Muscle of back (tissue), 13 donors: ENCODE measurements at places on chromosomes 3 and 15. TPM values are rescaled to one million over a fixed set of nuclear protein-coding genes. Genes with fewer than 3 reads are reported as not detected.

- peak; percentile 53 for DNase-seq
These were observed 27.9 kb downstream of the TP53BP1 start for GRCh38 chr15:43465100-43465499.

DNA sequence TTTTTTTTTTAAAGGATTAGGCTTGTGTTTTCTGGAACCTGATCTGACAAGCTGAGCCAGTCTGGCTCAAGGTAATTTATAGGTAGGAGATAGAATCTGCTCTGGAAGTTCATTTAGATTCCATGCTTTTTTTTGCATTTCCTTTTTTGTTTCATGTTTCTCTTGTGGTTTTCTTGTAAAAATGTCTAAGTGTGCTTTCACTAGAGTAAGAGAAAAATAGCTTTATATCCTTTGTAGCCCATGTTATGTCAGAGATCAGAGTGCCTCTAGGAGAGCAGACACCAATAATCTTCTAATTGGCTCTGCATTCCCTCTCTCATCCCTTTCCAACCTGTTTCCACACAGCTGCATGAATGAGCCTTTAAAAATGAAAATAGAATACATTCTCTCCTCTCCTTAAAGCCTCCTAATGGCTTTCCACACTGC lies 389.8 kb upstream of the KCNMB2 start:
- peak; percentile 59 for DNase-seq

GRCh38 chr3:60707452-60708020 lies 543.7 kb downstream of the FHIT start:
- DNase-seq: no peak

DNA sequence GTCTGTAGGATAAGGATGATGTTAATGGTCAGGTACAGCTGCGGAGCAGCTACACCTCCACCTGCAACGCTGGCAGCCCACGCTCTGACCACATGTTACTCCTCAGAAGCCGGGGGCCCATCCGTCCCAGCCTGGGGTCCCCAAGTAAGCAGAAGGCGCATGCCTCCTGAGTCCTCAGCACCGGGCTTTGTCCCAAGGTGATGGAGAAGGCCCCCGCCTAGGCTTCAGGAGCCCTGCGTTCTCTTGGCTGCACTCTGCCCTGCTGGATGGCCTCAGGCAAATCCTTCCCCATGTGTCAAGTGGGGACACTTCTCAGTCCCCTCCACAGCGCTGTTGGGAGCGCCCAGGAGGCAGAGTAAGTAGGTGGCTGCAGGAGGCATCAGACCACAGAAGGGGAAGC lies 14.4 kb downstream of the STRA6 start:
- no peak for DNase-seq

DNA sequence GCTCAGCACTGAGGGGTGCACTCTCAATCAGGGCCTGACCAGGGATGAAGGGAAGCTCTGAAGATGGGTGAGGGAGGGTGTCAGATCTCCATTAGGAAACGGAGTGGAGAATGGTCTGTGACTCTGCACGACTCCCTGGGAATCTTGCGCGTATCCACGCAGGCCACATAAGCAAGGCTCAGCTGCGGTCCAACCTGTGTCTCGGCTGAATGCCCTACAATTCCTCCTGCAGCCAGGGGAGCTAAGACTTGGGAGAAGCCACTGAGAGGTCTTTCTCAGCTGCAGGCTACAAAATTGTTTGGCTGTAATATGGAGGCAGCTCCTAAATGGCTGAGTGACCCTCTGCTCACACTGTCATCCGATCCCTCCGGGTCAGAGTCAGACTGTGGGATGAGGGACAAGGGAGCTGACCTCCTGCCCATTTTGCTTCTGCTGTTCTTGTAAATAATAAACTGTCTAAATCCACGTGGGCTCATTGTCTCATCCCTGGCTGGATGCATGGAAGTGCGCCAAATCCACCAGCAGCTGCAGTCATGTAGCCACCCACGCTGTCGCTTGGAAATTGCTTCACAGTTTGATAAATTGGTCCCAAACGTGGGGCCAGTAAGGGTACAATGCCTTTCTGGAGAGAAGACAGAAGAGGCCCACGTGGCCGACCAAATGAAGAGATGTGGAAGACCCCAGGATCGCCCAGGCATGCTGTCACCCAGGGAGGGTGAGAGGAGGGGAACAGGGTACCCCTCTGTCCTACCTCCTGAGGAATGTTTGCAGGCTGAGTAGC lies 30.5 kb downstream of the ALS2CL start:
- peak; percentile 92 for DNase-seq

DNA sequence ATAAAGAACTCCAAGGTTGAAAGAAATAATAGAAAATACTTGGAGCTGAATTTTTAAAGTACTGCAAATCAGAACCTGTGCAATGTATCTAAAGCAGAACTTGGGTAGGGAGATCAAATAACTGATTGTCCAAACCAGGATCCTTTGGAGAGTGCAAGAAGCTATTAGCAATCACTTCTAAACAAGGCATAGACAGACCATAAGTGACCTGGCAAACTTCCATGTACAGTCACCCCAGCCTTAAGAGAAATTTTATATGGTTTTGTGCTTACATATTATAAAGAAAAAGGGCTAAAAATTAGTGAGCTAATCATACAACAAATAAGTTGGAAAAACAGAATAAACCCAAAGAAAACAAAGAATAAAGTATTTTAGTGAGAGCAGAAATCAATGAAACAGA lies 35.2 kb downstream of the ETV5 start:
- DNase-seq: no peak

DNA sequence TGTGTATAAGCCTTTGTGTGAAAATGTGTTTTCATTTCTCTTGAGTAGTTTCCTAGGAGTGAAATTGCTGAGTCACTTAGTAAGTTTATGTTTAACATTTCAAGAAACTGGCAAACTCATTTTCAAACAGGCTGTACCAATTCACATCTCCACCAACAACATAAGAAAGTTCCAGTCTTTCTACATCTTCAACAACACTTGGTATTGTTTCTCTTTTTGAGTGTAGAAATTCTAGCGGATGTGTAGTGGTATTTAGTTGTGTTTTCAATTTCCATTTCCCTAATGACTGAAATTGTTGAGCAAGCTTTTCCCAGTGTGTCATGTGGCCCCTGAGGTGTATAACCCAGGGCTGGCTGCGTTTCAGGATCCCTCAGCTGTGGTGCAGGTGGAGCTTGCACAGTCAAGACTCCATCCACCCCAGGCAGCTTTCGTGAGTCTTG lies 258.5 kb downstream of the PDCD6IP start:
- DNase-seq: no peak

DNA sequence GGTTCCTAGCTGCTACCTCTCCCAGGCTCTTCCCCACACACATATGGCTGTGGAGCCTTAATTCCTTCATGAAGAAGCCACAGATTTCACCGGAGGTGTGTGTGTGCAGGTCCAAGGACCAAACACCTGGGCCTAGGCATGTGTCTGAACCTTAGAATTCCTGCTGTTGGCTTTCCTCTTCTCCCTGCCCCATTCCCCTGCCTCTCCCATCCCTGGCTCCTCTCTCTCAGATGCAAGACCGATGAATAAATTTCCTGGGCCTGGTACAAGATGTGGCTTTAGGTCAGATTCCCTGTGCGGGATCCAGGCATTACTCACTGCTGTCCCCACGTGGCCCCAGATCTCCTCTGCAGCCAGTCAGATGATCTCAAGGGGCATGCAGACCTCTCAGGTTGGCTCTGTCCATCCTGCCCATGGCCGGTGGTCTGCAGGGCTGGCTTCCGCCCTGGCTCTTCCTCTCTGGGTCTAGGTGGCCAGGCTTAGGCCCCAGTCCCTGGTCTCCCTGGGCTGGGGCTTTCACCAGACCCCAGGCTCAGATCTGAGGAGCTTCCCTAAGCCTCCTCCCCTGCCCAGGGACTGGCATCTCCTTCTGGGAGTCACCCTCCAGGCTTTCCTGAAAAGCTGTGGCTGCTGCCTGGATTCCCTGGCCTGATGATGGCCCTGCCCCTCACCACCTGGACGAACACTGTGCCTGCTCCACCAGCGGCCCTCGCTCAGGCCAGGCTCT lies 20.5 kb downstream of the CCR9 start:
- no peak for DNase-seq

DNA sequence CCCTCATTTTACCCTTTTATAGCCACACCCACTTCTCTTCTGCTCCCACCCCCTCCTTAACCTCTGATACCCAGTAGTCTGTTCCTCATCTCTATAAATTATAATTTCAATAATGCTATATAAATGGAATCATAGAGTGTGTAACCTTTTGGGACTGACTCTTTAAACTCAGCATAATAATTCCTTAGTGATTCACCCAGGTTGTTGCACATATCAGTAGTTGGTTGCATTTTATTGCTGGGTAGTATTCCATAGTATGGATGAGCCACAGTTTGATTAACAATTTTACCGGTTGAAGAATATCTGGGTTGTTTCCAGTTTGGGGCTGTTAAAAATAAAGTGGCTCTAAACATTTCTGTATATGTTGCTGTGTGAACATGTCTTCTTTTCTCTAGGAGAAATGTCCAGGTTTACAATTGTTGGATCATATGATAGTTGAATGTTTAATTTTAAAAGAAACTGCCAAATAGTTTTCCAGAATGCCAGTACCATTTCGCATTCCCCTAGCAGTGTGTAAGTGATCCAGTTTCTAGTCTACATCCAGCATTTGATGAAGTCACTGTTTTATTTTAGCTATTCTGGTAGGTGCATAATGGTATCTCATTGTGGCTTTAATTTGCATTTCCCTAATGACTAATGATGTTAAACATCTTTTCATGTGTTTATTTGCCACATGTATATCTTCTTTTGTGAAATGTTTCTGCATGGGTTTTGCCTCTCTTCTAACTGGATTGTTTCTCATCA lies 68.5 kb downstream of the VPS8 start:
- DNase-seq: no peak

DNA sequence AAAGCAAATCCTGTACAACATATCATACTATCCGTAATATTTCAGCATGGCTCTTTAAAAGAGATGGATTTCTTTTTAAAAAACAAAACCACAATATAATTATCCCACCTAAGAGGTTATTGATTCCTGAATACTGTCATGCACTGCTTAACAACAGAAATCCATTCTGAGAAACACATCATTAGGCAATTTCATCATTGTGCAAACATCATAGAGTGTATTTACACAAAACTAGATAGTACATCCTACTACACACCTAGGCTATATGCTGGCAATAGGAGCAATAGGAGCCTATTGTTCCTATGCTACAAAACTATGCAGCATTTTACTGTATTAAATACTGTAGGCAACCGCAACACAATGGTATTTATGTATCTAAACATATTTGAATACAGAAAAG lies 242.0 kb downstream of the NEK10 start:
- no peak for DNase-seq

GRCh38 chr3:59483191-59483590 lies 433.4 kb upstream of the CFAP20DC start:
- DNase-seq: no peak

DNA sequence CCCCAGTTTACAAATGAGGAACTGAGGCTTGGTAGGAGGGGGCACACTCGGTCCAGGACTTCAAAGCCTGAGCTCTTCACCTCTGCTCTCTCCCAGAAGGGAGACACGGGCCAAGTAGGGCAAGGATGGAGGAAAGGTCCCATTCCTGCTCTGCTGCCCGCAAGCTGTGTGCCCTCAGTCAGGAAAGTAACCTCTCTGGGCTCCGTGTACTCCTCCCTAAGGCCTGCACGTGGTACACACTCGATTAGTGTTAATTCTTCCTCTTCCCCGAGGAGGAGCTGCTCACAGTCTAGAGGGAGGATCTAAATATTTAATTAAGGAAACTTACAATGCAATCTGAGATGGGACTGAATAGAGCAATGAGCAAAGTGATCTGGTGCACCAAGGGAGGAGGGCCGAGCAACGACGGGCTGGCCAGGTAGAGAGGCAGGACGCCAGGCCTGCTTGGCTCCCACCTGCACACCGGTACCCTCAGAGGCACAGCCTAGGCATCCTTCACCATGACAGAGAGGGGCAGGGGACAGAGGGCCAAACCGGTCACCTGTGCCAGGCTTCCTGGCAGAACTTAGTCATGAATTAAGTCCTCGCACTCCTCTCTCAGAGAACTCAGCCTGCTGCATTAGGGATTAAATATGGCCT lies 47.2 kb upstream of the IQSEC1 start:
- no peak for DNase-seq

- no peak for DNase-seq
These were observed 13.3 kb upstream of the SOX2 start for GRCh38 chr3:181698263-181698954.

GRCh38 chr15:34760909-34761308 lies 6.1 kb upstream of the GJD2 start:
- no peak for DNase-seq

GRCh38 chr15:92343924-92344643 lies 49.6 kb upstream of the ST8SIA2 start:
- no peak for DNase-seq

DNA sequence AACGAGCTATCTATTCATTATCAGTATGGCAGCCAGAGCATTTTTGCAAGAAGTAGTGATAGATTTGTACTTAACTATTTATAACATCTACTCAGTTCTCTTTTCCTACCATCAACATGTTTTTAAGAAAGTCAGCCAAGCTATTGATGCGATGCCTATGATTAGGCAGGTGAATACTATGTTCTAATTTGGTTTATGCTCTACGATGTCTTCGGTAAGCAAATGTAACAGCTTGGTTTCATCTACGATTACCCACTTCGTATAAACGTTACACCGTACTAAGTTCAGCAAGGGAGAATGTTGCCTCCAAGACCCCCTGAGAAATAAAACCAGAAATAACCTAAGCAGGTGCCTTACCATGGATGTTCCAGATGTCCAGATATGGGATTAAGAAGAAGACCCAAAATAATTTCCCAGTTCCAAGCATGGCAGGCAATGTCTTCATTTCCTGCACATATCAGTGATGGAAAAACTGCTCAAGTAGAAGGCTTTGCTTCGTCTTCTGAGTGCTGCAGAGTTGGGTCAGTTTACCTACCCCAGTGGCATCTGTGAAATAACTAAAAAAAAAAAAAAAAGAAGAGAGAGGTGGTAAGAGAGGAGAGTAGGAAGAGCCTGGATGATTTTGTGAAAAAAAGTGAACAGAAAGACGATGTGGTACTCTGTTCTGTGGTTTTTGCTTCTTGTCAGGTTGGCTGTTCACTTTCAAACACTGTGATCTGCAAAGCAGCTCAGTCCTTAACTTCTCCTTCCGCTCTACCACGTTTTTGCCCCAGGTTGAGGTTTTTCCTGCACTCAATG lies at the start of gene BTLA:
TSS of gene BTLA (minus strand) at position 559 of the 798 bp plus-strand sequence. CDS start at position 445, 114 bp downstream.
- DNase-seq: no peak

GRCh38 chr3:2180634-2181033 lies 82.0 kb downstream of the CNTN4 start:
- no peak for DNase-seq

- DNase-seq: no peak
These were observed 29.0 kb downstream of the ANP32A start for GRCh38 chr15:68791431-68792283.

GRCh38 chr3:63245726-63246241 lies 32.3 kb upstream of the SYNPR start:
- no peak for DNase-seq

GRCh38 chr15:93231261-93231925 lies 142.4 kb upstream of the RGMA start:
- no peak for DNase-seq

- no peak for DNase-seq
These were observed 17.5 kb downstream of the RFTN1 start for GRCh38 chr3:16496008-16496407.

The DAPK2 gene
- polyA plus RNA-seq: 2.6 TPM

The TMCO5A gene
- not detected for polyA plus RNA-seq

The CDCP1 gene
- 0.30 TPM for polyA plus RNA-seq

The PLCH1 gene
- polyA plus RNA-seq: 0.53 TPM

The MAGEL2 gene
- 19.5 TPM for polyA plus RNA-seq

The TPRG1 gene
- polyA plus RNA-seq: 3.3 TPM

The WNT7A gene
- not detected for polyA plus RNA-seq
